NCI-H345 (cell line): ENCODE measurements at places on chromosomes 13 and 19.

GRCh38 chr19:56222901-56223300 is 20.8 kb downstream of the ZSCAN5C start:
- no peak for DNase-seq

DNA sequence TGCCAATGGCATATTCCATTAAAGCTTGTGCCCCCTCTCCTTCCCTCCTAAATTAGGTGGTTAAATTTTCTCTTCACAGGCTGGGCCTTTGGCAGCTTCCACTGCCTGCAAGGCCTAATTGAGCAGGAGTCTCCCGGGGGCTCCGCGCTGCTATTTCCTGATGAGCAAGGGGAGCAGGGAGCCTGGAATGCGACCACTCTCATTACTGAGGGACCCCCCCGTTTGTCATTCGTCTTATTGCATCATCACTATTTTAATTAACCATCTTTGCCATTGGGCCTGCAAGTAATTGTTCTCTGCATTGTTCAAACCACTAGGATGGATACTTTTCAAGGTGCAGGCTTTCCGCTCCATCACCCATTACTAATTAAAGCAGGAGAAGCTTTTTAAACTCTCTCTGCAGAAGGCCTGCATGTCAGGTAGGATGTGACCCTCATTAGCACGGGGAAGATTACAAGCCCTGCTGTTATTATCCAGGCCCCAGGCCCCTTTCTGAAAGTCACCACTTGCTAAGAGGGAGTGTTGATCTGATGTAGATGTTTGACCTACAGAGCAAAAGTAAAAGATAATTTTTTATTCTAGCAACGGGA is 142.3 kb downstream of the OXGR1 start:
- DNase-seq = no peak

GRCh38 chr19:7953060-7953459 is 9.6 kb upstream of the TIMM44 start:
- DNase-seq = no peak

GRCh38 chr19:16620018-16620417 is 8.0 kb downstream of the MED26 start:
- DNase-seq = no peak

DNA sequence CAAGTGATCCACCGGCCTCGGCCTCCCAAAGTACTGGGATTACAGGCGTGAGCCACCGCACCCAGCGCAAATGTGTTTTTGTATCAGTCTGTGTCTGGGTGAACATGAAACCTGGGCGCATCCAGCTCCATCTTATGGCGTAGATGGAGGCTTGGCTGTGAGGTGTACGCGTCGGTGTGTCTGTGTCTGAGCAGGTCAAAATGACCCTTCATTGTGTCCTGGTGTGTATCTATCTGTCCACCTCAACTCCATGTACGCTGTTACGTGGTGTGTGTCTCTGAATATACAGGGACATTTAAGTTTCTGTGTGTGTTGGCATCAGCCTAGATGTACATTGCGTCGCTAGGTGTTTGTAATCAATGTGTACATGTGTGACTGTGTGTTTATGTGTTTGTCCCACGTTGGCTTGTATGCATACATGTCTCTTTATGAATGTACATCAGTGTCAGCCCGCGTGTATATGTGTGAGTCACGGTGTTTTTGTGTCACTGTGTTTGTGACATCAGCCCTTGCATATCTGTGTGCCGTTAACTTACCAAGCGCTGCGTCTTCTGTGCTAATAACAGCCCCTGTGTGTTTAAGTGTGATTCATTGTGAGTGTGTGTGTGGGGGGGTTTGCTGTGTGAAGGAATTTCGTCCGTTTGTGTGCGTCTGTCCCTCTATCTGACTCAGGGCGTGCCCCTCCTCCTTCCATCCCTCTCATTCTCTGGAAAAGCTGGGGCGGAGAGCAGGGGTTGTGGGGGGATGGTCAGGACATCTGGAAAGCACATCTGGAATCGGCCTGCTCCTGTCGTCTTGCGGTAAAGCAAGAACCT is 6.4 kb downstream of the AXL start:
- DNase-seq = no peak

GRCh38 chr13:107450931-107451330 is 764.4 kb downstream of the LIG4 start:
- no peak for DNase-seq

DNA sequence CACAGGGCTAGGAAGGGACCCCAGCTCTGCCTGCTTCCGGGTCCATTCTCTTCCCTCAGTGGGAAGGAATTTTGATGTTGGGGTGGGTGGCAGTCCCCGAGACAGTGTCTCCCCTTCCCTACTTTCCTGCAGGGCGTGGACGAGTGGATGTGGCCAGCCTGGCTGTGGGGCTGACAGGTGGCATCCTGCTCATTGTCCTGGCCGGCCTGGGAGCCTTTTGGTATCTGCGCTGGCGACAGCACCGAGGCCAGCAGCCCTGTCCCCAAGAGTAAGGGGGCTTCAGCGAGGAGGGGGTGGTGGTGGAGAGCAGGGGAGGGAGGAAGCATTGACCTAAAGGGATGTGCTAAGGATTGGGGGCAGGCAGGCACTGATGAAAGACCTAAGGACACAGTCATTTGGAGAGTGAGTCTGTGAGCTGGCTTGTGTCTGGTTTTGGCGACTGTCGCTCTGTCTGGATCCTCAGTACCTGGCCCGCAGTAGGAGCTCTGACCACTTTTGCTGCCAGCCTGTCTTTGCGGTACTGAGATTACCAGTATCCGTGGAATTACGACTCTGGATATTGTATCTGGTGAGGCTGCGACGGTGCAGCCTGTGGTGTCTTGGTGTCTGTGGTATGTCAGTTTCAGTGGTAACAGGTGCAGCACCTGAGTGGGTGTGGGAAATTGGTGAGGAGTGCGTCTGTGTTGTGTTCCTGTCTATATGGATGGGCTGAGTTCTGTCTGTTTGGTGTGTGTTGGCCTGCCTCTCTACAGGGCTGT is 2.4 kb upstream of the PRR12 start:
- DNase-seq = no peak

GRCh38 chr19:4830768-4831265 is 695 bp downstream of the TICAM1 start:
- no peak for DNase-seq

DNA sequence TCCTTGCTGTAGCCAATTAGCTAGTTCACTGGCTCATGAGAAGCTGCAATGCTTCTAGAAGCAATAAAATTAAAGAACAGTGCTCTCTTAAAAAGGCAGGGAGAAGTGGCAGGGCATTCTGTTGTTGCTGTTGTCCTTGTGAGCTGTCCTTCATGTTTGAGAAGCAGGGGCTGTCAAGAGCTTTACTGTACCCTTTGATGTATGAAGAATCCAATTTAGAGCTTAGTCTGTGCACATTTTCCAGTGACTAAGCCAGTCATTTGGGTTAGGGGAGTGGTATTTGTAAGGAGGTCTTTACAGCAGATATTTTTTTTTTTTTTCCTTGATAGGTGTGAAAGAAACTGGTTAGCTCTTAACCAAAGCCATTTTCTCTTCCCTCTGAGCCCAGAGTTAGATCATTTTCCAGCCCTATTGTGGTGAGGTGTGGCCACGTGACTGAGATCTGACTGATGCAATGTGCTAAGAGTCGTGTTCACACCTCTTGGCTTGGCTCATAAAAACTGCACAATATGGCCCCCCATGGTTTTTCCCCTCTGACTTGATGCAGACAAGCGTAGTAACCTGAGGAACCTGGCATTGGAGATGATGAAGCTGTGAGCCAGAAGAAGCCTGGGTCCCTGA is 309.6 kb upstream of the TMTC4 start:
- no peak for DNase-seq

- DNase-seq = no peak
These were observed 4.7 kb upstream of the UQCRFS1 start for GRCh38 chr19:29217616-29218015.

GRCh38 chr13:47908197-47908902 is 92.7 kb downstream of the SUCLA2 start:
- DNase-seq = no peak

DNA sequence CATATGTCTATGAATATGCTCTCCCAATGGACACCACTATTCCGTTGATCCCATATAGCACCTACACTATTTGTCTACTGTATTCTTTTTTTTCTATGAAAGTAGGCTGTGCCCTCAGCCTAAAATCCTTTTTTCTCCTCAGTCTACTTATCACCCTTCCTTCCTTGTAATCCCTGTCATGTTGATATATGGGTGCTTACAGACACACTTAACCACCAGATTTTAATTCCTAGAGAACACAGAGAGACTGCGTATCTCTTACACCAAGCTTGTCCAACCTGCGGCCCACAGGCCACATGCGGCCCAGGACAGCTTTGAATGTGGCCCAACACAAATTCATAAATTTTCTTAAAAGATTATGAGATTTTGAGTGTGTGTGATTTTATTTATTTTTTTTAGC is 101.1 kb downstream of the ZAR1L start:
- no peak for DNase-seq

DNA sequence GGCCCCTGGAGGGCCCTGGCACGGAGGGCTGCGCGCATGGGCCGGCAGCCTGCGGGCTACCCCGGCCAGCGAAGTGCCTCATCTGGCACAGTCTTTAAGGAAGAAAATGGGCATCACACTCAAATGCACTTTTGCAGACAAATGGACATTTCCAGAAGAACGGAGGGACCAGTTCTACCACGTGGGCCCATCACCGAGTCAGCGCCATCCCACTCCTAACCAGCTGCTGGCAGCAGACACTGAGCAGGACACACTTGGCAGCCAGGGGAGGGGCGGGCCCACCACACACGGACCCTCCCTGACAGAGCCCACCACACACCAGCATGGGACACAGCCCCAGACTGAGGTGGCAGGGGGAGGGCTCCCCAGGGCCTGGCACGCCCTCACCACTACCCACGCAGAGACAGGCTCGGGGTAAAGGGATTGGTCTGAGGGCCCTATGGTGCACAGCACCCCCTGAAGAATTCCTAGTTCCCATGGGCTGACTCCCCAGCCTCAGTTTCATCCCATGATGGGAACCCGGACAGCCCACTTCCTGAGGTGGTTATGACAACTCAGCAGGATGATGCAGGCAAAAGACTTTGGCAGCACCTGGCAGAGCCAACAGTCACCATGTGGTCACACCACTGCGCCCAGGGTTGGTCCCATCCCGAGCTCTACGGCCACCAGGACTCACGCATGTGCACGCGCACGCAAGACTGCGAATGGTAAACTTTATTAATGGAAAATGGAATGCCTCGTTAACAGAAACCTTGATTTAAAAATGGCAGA is 18.7 kb upstream of the TINCR start:
- no peak for DNase-seq

GRCh38 chr19:36605101-36605876 is at the start of gene ZNF382:
Gene ZNF382 (plus strand): TSS chr19:36605313. CDS start chr19:36609915, 4,602 bp downstream.
- no peak for DNase-seq
